ENCODE measurements at places on chromosomes 5 and 9.

DNA sequence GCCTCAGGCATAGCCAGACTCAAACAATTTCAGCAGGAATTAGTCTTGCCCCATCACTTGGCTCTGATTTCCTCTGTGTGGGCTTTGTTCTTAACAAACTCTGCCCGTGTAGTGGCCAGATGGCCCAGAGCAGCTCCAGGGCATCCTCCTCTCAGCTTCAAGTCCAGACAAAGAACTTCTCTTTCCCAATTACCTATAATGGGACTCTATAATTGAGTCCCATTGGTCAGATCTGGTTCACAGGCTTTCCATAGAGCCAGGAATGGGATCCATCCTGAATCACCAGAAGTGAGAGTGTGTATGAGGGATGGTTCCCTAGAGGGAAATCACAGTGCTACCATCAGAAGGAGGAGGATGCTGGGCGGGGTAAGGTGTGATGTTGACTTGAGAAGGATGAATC is 515.8 kb downstream of the KIF4B start:
- DNase-seq: no peak

DNA sequence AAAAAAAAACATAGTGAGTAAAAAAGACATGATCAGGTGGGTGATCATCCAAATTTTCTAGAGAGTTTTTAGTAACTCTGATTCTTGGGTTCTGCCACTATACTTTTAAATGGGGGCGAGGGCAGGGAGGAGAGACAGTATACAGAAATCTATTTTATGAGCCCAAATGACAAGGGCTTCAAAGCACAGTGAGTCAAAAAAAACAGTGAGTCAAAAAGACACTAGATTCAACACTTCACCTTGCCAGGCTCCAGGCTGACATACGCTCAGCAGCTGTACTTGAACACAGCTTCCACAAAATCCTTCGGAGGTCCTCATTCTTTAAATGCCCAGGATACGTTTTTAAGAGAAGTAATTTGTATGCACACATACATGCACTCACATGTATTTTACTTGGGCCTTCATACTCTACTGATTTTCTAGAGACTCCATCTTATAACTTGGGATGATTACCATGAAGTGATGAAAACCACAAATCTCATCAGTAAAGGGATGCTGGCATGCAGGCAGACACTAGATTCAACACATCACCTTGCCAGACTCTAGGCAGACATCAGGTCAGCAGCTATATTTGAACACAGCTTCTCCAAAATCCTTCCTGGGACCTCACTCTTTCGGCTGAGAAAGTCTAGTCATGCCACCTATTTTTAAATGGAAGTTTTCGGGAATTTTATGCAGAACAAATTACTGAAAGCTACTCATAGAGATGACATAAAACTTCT is 28.8 kb downstream of the NR3C1 start:
- DNase-seq: no peak

- no peak for DNase-seq
Measured at GRCh38 chr5:82365744-82366228, 87.6 kb upstream of the RPS23 start.

DNA sequence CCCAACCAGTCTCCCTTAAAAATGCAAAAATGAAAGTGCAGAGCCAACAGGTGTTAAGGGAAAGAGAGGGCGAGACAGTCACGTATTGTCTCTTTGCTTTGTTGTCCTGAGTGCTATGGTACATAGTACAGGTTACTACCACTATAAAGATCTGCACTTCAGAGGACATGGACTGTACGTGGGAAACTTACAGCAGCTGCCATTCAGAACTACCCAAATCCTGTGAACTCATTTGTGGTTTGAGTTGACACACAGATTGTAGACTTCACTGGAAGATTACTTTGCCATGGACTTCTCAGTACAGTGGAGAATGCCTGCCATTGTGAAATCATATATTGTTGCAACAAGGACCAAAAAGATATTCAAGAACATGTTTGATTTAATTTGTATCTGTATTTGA is 34.8 kb downstream of the FBXO38 start:
- no peak for DNase-seq

GRCh38 chr5:69019668-69020375 is 74.0 kb upstream of the SLC30A5 start:
- DNase-seq: no peak

- no peak for DNase-seq
Measured at GRCh38 chr5:42591015-42591414, 165.6 kb upstream of the CCDC152 start.

- no peak for DNase-seq
Measured at GRCh38 chr9:136379003-136379287, 5.5 kb upstream of the CARD9 start.

Data from dermis microvascular lymphatic vessel endothelial cell (primary cell).